ENCODE measurements at places on chromosomes 7 and 10.

GRCh38 chr7:138170298-138170697 is 94.0 kb downstream of the AKR1D1 start:
- DNase-seq = no peak

DNA sequence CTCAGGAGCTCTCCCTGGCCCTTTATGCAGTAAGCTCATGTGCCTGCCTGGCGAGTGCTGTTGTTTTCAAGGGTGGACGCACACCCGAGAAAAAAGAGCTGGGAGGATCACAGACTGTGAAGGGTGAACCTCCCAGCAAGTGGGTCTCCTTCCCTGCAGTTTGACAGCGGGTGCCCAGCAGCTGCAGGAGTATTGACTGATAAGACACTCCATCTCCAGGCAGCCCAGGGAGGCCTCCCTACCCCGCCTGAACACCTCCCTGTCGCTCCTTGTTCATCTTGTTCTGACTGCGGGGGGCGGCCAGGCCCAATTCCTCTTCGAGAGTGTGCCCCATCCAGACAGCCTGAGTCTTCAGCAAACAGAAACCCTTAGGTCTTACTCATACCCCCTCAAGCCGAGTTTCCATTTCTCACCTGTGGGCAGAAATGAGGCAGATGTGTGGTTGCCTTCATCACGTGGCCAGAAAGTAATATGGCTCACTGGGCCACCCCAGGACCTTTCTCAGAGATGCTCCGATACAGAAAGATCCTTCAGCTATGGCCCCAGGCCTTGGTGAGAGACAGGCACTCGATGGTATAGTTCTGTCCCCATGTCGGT is 17.2 kb downstream of the MDH2 start:
- DNase-seq = no peak

- no peak for DNase-seq
Measured at GRCh38 chr7:8151161-8151725, 110.7 kb downstream of the ICA1 start.

DNA sequence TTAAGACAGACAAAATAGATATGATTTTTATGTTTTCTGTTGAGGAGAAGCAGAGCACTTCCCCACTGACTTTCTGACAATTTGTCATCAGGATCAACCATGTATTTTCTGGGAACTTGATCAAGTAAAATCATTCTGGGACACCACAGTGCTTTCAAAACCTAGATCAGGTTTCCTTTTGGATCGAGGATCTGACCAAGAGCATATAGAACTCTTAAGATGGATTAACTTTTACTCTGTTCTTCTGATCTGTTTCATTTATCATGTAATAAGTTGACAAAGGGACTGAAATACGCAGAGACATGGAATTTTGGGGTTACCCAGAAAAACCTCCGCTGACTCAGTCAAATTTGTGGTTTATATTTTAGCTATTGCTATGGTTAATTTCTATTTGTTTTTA is 136.0 kb upstream of the WNT16 start:
- DNase-seq = no peak

DNA sequence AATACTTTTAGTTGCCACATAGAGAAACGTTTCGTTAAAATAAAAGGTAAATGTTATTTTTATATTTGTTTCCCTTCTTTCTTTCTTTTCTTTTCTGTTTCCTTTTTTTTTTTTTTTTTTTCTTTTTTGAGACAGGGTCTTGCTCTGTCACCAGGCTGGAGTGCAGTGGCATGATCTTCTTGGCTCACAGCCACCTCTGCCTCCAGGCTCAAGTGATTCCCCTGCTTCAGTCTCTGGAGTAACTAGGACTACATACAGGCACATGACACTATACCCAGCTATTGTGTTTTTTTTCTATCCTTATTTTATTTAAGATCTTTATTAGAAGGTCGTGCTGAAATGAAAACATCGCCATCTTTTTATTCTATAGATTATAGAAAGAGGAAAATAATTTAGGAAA is 661.8 kb upstream of the MBL2 start:
- DNase-seq = no peak

- DNase-seq = no peak
Measured at GRCh38 chr7:149334930-149335329, 72.9 kb downstream of the ZNF783 start.

- peak; percentile 96 for DNase-seq
Measured at GRCh38 chr10:101031128-101031795, at the start of the genes PDZD7 and SFXN3. Gene PDZD7 (minus strand): TSS chr10:101031129. CDS start chr10:101030219, 910 bp downstream. Gene SFXN3 (plus strand): TSS chr10:101031234. CDS start chr10:101034695, 3,461 bp downstream.

DNA sequence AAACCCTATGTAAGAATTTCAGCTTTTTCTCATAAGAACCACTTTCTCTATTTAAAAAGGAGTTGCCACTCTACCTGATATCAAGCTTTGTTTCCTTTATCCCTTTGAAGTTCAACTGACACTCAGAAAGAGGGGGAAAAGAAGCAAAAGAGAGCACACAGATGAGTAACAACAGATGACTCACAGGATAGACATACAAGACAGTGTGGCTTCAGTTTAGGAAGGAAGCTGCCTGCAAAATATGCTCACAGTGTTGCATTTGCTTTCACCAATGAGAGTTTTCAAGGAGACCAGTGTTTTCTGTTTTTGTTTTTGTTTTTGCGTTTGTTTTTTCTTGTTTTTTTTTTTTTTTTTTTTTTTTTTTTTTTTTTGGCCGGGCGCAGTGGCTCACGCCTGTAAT is 1181.6 kb downstream of the DNAJB9 start:
- no peak for DNase-seq

- DNase-seq = no peak
Measured at GRCh38 chr10:78359640-78360091, 326.0 kb downstream of the RPS24 start.

DNA sequence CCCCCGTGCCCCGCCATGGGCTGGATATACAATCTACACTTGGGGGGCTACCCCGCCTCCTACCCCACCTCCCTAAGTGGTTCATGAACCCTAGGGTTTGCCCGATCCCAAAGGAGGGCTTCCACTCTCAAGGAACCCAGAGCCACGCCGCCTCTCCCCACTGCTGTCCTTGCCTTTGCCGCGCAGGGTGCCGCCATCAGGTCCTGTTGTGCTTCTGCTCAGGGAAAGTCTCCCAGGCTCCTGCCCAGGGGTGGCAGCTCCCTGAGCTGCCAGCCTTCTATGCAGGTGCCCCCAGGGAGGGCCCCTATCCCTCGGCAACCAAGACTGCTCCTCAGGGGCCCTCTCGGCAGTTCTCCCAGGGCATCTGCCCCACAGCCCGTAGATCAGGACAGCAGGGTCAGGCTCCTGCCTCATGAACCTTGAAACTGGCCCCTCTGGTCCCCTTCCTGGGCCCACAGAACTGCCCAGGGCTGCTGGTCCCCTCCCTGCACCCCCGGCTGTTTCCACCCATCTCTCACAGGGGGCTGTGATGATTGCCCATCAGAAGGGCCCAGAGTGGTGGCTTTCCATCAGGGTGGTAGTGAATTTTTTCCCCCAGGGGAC is 13.0 kb upstream of the PCBD1 start:
- no peak for DNase-seq

DNA sequence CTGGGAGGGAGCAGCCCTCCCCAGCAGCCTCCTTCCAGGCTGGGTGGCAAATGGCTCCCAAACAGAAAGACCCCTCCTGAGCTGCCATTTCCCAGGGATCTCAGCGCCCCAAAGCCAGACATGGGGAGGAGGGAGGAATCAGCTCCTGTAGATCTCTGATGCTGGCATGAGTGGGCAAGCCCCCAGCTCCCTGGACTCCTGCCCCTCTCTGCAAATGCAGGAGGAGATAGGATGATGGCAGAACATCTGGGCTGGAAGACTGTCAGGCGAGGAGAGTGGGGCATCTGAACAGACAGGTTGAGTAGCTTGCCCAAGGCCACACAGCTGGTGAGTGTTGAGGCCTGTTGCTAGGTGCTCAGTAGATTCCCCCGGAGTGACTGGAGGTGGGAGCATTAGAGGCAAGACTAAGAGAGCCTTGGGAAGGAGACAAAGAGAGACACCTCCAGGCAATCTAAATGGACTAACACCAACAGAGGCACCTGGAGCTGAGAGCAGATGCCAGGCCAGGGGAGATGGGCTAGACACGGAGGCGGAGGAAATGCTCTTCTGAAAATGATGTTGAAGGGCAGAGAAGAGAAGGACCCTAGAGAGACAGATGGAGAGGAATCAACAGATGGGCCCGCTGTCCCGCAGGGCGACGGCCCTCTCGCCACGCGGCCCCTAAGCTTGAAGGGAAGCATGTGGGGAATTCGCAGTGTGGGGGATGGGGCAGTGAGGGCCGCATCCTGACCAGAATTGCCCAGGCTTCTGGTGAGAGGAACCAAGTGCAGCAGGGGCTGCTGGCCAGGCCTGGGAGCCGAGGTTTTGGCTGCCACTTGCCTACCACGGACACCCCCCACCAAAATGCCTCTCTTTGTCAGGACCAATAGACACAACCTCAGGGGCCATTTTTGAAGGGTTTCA is 84.8 kb upstream of the LRRC4 start:
- DNase-seq = no peak

- DNase-seq = no peak
Measured at GRCh38 chr10:69346776-69347175, 68.5 kb downstream of the HK1 start.

DNA sequence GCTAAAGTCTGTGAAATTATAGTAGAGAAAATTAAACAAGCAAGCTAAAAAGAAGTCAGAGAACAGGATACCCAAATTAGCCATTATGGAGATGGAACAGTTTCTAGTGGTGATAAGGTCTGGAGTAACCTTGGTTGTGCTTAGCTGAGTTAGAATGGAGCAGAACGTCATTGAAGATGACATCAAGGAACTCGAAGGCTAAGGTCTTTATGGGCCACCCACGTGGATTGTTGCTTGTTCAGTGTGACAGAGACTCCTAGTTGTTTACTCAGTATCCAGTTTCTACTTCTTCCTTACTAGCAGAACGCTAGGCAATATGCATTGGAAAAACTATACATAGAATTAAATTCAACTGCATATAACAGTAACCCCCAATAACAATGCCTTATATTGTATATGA is 39.7 kb downstream of the AHCYL2 start:
- no peak for DNase-seq

GRCh38 chr10:20641605-20642004 is 255.5 kb downstream of the NEBL start:
- no peak for DNase-seq

DNA sequence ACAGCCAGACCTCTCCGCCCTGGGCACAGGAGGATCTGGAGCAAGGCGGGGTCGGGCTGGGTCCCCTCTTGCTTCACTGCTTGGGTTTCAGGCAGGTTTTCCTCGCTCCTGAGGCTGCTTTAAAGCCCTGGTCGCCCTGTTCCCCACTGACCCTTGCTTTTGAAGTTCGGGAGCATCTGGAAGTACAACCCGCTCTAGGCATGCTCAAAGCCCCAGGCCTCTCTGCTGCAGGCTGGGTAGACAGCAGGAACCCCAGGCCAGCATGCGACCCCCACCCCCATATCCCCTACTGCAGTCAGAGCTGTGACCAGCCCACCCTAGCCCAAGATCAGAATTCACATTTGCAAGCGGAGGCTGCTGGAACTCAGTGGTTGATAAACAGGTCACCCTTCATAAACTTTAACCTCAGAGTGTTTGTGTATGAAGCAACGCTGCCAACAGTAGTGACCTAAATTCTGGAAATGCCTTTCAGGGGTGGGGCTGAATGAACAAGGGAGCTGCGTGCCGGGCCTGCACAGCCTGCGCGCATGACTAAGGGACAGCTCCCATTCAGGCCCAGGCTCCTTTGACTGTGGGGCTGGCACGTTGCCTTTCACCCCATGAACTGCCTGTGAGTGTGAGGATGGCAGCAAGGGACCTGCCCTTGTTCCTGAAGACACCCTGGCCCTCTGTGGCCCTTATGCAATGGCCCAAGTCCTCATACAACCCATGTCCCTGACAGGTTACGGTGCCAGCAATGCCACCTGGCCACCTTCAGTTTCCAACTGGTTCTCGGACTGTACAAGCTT is 52.5 kb downstream of the PROSER2 start:
- peak; percentile 97 for DNase-seq

All from MG63 (cell line).